ENCODE measurements at places on chromosomes 5 and 9. TPM values are rescaled to one million over a fixed set of nuclear protein-coding genes. Genes with fewer than 3 reads are reported as not detected.

DNA sequence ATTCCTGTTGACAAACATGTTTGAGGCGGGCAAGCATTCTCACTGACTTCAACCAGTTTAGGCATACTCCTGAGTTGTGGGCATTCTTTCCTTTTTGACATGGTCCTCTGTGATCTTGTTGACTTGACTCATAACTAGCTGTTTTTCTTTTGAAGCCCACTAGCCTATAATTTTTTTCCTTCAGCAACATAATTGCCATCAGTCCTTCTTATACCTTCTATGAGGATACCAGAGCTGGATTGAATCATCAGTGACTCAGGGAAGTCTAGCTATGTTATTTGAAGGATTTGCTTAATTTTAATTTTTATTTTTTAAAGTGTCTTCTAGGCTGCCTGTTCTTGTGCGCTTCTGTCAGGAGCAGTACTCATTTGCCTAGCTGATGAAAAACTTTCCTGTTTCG lies 259.5 kb downstream of the NR3C1 start:
- no peak for DNase-seq

- no peak for DNase-seq
Observed at GRCh38 chr5:66829826-66830225, 233.6 kb downstream of the MAST4 start.

DNA sequence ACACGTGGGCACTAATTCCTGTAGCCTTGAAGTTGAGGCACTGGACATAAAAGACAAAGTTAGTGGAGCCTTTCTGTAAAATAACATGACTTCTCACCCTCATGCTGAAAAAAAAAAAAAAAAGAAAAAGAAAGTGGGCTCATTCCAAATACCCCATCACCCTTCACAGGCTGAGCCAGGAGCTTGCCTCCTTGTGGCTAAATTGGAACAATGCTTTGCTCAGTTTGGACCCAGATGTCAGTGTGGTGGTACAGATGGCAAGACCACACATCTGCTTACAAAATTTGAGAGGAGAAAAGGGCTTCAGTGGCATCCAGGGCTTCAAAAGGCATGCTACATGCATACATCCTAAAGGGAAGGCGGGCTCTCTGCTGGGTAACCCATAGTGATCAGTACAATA lies 342.8 kb downstream of the EBF1 start:
- no peak for DNase-seq

DNA sequence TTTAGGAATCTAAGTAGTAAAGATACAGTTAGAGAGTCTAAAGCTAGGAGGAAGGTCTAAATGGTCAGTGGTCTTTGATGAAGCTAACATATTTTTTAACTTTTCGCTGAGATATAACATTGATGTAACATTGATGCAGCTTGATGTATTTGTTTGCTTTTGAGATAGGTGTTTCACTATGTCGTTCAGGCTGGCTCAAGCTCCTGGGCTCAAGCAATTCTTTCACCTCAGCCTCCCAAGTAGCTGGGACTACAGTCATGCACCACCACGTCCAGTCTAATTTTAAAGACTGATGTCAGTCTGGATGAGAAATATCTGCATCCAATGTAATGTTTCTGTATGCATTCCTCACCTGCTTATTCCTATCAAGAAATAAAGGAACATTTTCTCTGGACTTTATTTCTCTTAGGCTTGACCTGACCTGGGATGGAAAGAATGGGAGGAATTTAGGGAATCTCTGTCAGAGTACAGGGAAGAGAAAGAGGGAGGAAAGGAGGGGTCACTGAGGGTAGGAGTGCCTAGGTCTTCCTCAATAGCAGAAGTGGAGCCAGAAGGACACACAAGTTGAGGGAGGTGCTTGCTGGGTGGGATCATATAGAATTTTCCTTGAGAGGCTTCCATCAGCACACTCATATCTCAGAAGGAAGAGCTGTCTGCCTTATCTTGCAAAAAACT lies 101.5 kb upstream of the GPBP1 start:
- no peak for DNase-seq

- no peak for DNase-seq
Observed at GRCh38 chr9:114034661-114035062, 43.4 kb downstream of the AMBP start.

- no peak for DNase-seq
Observed at GRCh38 chr5:156402387-156402921, 75.5 kb downstream of the SGCD start.

The PCDHAC1 gene
- total RNA-seq, result 0.13 TPM

The LECT2 gene
- total RNA-seq, result not detected

The NME5 gene
- total RNA-seq, result 4.9 TPM

The MRPL50 gene
- 16.5 TPM for total RNA-seq

The NR4A3 gene
- 3.7 TPM for total RNA-seq

The GRM6 gene
- total RNA-seq, result not detected

Data from Right ventricle myocardium superior (tissue), 1 donor.